ENCODE measurements at places on chromosomes 4 and X.

- no peak for DNase-seq
These were observed 167.8 kb upstream of the GK2 start for GRCh38 chr4:79575709-79576428.

DNA sequence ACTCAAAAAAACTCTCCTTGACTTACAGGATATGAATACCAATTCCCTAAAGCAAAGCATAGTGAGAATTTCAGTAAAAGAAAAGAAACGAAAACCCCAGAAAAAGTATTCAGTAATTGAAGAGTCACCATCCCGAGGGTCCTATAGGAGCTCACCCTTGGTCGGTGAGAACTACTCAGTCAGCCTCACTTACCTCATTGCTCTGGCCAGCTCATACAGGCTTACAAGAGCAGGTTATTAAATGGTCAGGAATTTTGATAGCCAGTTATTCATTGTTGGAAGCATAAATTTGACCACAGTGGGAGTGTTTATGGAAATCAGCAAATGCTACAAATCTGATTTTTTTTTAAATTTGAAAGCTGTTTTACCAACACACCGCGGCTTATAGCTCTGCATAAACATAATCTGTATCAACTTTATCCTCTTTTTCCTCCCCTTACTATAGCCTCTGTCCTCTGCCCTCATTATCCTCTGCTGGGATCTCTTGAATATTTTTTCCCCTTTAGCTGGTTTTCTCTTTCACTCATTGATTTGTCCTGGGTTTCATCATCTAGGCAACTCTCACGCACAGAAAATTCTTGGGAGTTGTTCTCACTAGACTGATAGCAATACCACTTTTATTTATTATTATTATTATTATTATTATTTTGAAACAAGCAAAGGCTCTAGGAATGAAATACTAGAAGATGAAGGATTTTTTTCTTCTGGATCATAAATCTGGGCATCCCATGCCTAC is 11.0 kb upstream of the CXCL2 start:
- peak; percentile 87 for DNase-seq

GRCh38 chrX:69362354-69362753 is 141.8 kb upstream of the NALF2 start:
- DNase-seq = peak; percentile 34

DNA sequence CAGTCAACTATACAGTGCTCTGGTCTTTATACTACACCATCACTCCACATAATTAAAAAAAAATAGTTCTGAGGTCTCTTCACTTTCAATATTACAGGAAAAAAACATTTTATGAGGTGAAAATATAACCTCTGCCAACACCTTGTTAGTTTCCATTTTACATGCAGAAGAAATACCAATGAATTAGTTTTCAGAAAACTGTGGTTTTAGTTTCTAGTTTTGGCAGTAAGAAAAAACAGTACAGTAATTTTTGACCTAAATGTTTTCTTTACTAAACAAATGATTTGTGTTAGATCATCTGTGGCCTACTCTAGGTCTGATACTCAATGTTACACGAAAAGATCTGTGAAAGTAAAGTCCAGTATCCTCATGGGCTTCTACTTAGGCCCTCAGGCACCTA is 10.0 kb downstream of the SULT1E1 start:
- DNase-seq = no peak

- DNase-seq = peak; percentile 7
These were observed 81.0 kb upstream of the SPRY1 start for GRCh38 chr4:123315617-123316016.

GRCh38 chrX:86348669-86349068 is 200.4 kb downstream of the DACH2 start:
- DNase-seq = no peak

- peak; percentile 1 for DNase-seq
These were observed 2.2 kb upstream of the XAGE3 start for GRCh38 chrX:52870046-52870445.

- DNase-seq = no peak
These were observed 3.1 kb upstream of the SETD7 start for GRCh38 chr4:139559089-139559479.

DNA sequence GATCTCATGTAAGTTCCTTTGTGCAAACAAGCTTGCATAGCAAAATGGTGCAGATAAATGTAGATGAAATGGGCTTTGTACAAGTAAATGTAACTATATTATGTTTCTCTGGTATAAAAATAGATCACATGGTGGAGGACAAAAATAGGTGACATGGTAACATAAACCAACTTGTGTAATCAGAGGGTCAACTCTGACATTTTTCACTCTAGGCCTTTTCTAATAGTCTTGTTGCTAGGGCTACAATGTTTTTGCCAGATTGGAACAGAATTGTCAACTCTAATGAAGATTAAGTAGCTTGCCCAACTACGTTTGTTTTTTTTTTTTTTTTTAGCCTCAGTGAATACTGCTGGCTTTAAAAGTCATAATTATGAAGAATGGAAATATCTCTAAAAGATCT is 11.5 kb downstream of the MAD2L1 start:
- DNase-seq = no peak

DNA sequence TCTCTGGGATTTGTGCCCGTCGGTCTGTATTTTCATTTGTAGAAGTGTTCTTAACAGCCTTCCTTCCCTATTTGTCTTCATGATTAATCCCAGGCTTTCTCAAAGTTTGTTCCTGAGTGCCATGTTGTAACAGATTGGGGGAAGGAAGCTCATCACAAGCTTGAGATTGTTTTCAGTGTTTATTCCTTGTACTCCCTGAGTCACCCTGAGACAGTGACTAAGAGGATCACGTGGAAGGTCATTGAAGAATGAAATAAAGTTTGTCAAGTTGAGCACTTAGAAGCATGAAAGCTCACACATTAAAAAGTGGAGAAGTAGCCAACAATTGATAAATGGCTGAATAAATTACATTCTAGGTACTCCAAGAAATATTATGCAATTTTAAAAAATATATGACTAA is 153.5 kb upstream of the FAM241A start:
- DNase-seq = peak; percentile 8

DNA sequence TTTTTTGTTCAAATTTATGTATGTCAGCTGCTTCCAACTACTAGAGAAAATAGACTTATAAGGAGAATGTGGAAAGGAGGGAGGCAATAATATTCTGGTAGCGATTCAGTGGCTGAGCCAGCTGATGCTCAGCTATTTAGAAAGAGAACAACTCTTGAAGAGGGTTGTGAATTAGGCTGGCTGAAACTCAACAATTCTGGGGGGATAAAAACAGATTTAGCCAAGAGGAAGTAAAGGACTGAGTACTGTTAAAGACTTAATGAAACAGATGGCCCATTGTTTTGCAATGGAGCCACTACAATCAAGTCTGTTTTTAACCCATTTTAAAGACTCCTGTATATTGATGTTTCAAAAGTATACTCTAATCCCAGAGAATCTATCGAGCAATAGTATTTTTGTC is 1058.9 kb downstream of the C4orf33 start:
- DNase-seq = no peak

- DNase-seq = no peak
These were observed 22.7 kb upstream of the TMEM33 start for GRCh38 chr4:41912546-41912945.
